Activated naive CD4-positive, alpha-beta T cell treated with Interleukin-2 at 50 U/mL for 16 hours (primary cell): ENCODE measurements at places on chromosomes 4 and X.

DNA sequence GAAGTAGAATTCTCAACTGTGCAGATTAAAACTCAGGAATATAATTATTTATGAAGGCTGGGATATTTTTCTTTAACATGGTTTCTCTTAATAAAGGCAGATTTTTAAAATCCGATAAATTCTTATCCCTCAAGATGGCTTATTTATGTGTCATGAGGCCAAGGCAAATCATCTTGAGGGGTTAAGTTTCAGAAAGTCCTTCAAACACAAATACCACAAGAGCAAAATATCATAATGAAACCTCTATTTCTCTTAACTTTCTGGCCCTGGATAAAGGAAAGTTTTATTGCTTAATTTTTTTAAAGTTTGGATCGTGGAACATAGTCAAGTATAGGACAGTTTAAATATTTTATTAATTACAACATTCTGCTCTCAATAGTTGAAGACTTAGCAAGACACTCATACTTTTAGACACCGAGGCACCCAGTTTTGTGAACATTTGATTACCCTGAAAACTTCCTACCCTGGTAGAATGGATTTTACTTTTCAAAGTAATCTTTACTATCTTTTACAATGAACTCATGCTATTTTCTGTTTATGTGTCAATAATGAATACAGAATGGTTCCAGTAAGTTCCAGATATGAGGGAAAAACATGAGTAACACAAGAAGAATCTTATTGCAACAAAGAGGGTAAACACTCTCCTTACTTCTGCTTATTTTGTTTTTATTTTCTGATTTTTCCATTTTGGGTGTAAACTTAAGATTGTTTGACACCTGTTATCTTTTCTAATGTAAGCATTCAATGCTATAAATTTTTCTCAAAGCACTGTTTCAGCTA, 200.7 kb upstream of the IL15 start:
- DNase-seq: no peak

- DNase-seq: peak; percentile 86
These were observed at the start of gene BEX2 for GRCh38 chrX:103310555-103311398. BEX2 (minus strand) TSS chrX:103310990; CDS start chrX:103309976, 1,014 bp downstream.

DNA sequence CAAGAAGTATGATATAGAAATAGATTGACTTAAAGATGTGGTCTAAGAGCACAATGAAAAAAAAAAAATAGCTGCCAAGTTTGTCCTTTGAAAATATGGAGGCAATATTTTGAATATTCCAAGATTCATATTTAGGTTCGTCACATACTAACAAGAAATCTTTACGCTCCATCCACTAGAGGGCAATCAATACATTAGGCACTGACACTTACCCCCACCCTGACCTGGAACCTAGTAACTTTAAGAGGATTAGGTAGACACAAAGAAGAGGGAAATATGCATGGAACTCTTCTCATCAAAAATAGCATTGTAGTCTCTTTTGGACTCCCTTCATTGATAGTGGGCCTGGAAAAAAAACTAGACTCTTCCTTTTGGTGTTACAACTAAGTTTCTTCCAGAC, 1108.1 kb downstream of the PCDH19 start:
- no peak for DNase-seq

GRCh38 chrX:96619588-96619987, 65.1 kb upstream of the DIAPH2 start:
- DNase-seq: no peak

DNA sequence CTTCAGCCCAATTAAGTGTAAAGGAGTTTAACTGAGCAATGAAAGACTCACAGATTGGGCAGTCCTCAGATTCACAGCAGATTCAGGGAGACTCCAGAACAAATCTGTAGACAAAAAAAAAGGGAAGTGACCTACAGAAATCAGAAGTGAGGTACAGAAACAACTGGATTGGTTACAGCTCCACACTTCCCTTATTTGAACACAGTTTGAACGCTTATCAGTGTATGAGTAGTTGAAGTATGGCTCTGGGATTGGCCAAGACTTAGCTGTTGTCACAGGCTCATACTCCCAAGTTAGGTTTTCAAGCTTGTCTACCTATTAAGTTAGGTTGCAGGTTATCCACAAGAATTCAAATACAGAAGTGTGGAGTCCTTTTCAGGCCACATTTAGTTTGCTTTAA, 112.4 kb upstream of the ELOVL6 start:
- no peak for DNase-seq

GRCh38 chr4:167587361-167587760, 353.1 kb upstream of the SPOCK3 start:
- DNase-seq: no peak

DNA sequence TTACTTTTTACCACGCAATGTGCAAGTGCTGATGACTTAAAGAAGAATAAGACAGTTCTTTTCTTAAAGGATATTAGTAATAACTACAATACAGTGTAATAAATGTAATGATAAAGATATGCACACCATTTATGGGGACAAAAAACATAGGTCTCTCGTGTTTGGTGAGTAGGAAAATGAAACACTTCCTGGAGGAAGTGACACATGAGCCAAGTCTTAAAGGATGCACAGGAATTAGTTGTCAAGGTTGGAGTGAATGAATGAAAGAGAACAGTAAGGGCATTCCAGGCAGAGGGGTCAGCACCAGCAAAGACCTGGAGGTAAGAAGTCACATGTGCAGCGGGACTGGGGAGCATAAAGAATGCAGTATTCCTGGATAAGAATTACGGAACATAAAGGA, 112.7 kb downstream of the SH3RF1 start:
- no peak for DNase-seq
